Type B pancreatic cell (in vitro differentiated cells): ENCODE measurements at places on chromosomes 7 and 10.

GRCh38 chr7:107918948-107919347 is 28.0 kb downstream of the DLD start:
- no peak overlapping the region for H3K4me3 ChIP-seq
- peaks cover 47% of the 10 kb centered on the region for H3K36me3 ChIP-seq
- no peak overlapping the region for H3K27ac ChIP-seq

- no peaks in the 10 kb centered on the region for H3K27me3 ChIP-seq
- peaks cover 68% of the 10 kb centered on the region for H3K36me3 ChIP-seq
- no peak overlapping the region for H3K27ac ChIP-seq
- H3K4me3 ChIP-seq = no peak overlapping the region
- H3K4me1 ChIP-seq = no peaks in the 10 kb centered on the region
These were observed 65.4 kb downstream of the AKAP9 start for GRCh38 chr7:92006046-92006445.

GRCh38 chr7:31134246-31135188 is 82.4 kb downstream of the ADCYAP1R1 start:
- H3K27ac ChIP-seq = no peak overlapping the region
- no peak for DNase-seq
- no peaks in the 10 kb centered on the region for H3K36me3 ChIP-seq
- H3K4me1 ChIP-seq = peaks cover 4% of the 10 kb centered on the region
- H3K27me3 ChIP-seq = peaks cover 14% of the 10 kb centered on the region

DNA sequence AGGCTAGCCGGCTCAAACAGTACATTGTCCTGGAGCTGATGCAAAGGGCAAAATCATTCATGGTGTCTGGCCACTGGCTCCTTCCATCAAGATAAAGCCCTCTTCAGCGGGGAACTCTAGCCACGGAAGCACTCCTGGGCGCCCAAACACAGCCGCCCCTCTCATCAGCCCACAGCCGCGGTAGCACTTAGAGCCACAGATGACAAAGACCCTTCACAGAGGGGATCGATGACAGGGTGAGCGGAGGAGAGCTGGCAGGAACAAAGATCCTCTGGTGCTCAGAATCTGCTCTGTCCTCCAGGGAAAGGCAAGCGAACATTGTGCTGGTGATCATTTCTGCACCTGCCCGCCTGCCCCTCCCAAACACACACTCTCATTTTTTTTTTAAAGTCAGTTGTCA is 222.2 kb upstream of the NRP1 start:
- H3K27ac ChIP-seq = no peak overlapping the region
- no peaks in the 10 kb centered on the region for H3K36me3 ChIP-seq
- H3K4me3 ChIP-seq = no peak overlapping the region
- H3K27me3 ChIP-seq = peaks cover 29% of the 10 kb centered on the region
- peaks cover 14% of the 10 kb centered on the region for H3K4me1 ChIP-seq

DNA sequence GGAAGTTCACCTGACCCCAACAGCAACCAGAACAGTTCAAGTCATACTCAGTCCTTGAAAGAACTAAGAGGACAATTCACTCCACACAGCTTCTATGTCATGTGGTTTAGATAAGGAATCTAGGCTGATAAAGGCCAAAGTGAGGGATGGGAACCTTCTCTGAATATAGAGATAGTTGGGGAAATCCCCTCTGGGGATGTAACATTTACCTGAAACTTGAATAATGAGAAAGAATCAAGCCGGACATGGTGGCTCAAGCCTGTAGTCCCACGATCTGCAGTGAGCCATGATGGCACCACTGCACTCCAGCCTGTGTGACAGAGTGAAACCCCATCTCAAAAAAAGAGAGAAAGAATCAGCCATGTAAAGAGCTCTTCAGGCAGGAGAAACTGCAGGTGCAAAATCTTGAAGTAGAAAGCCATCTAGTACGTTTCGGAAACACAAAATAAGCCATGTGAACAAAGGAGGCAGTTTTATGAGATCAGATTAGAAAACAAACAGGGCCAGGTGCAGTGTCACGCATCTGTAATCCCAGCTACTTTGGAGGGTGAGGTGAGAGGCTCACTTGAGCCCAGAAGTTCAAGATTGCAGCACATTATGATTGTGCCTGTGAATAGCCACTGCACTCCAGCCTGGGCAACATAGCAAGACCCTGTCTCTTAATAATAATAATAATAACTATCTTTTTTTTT is 4.5 kb upstream of the DNMBP start:
- H3K4me3 ChIP-seq = no peak overlapping the region
- no peaks in the 10 kb centered on the region for H3K36me3 ChIP-seq
- no peaks in the 10 kb centered on the region for H3K27me3 ChIP-seq
- no peak overlapping the region for H3K27ac ChIP-seq
- no peak for DNase-seq
- H3K4me1 ChIP-seq = peaks cover 9% of the 10 kb centered on the region

GRCh38 chr7:112202816-112203215 is 3.4 kb downstream of the DOCK4 start:
- no peaks in the 10 kb centered on the region for H3K27me3 ChIP-seq
- DNase-seq = no peak
- H3K36me3 ChIP-seq = no peaks in the 10 kb centered on the region
- no peak overlapping the region for H3K27ac ChIP-seq
- peaks cover 23% of the 10 kb centered on the region for H3K4me1 ChIP-seq

GRCh38 chr10:75100764-75101291 is 10.6 kb upstream of the SAMD8 start:
- no peaks in the 10 kb centered on the region for H3K36me3 ChIP-seq

DNA sequence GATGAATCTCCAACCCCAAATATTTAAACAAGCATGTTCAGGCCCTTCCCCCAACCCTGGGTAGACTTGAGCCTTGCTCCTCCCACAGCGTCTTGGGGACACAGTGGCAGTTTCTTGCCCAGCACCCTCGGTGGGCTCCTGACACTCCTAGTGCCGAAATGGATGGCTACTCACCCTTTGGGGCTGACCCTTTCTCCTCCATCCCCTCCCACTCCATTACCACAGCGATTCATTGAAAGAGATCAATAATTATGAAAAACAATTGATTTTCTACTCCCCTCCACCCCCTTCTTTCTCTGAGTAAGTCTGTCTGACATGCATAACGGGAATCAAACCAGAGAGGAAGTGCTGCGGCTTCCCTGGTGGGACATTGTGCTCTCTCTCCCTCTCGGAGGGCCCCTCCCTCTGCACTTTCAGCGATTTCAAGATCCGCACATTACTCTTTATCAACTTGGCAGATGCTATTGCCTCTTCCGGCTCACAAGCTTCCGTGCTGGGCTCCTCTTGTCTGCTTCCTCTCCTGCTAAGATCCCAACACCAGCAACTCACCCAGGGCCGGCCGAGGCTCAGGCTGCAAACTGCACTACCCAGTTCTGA is 79.0 kb upstream of the PLXNA4 start:
- H3K4me1 ChIP-seq = peaks cover 10% of the 10 kb centered on the region
- H3K27me3 ChIP-seq = peaks cover 23% of the 10 kb centered on the region
- no peak for DNase-seq
- peak overlapping the region; percentile 50 for H3K27ac ChIP-seq
- H3K4me3 ChIP-seq = peak overlapping the region; percentile 75

GRCh38 chr7:19464241-19464640 is 244.6 kb downstream of the POLR1F start:
- no peaks in the 10 kb centered on the region for H3K36me3 ChIP-seq
- no peak overlapping the region for H3K4me3 ChIP-seq
- no peak for DNase-seq
- H3K4me1 ChIP-seq = no peaks in the 10 kb centered on the region

- H3K36me3 ChIP-seq = peaks cover 10% of the 10 kb centered on the region
- H3K27ac ChIP-seq = no peak overlapping the region
- peaks cover 27% of the 10 kb centered on the region for H3K4me1 ChIP-seq
These were observed 307.8 kb downstream of the PRPF18 start for GRCh38 chr10:13894412-13895093.

- no peaks in the 10 kb centered on the region for H3K4me1 ChIP-seq
- H3K4me3 ChIP-seq = no peak overlapping the region
- no peaks in the 10 kb centered on the region for H3K36me3 ChIP-seq
- peaks cover 48% of the 10 kb centered on the region for H3K27me3 ChIP-seq
These were observed 6.3 kb downstream of the GHRHR start for GRCh38 chr7:30970074-30970473.

DNA sequence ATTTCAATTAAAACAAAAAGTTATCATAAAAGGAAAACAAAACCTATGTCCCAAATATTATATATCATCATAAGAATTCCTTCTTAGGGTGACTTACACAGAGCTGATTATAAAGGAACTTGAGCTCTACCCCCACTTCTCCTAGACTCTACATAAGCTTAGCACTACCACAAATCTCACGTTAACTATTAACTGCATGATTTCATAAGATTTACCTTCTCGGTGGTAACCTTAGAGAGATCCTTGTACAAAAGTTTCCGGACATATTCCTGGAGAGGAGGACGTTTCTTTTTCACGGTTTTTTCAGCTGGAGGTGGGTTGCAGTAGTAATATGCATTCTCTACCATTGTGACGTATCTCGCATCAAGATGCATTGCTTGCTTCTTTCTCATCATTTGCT is 83.7 kb downstream of the UPF2 start:
- no peak overlapping the region for H3K4me3 ChIP-seq
- H3K4me1 ChIP-seq = no peaks in the 10 kb centered on the region
- H3K36me3 ChIP-seq = peaks cover 43% of the 10 kb centered on the region
- no peak for DNase-seq
- H3K27me3 ChIP-seq = no peaks in the 10 kb centered on the region

- peaks cover 18% of the 10 kb centered on the region for H3K4me1 ChIP-seq
- peak; percentile 84 for DNase-seq
- H3K36me3 ChIP-seq = no peaks in the 10 kb centered on the region
- peak overlapping the region; percentile 48 for H3K27ac ChIP-seq
These were observed 16.9 kb upstream of the ZFAND2A start for GRCh38 chr7:1176891-1177373.

- peaks cover 19% of the 10 kb centered on the region for H3K36me3 ChIP-seq
- H3K4me3 ChIP-seq = no peak overlapping the region
- H3K4me1 ChIP-seq = peaks cover 36% of the 10 kb centered on the region
- H3K27me3 ChIP-seq = no peaks in the 10 kb centered on the region
- no peak for DNase-seq
- H3K27ac ChIP-seq = no peak overlapping the region
These were observed 11.6 kb downstream of the PANK1 start for GRCh38 chr10:89633484-89633883.
